ENCODE measurements at places on chromosomes 11 and 22. TPM values are rescaled to one million over a fixed set of nuclear protein-coding genes. Genes with fewer than 3 reads are reported as not detected.
A peak's percentile ranks its signal among the peaks of the same experiment; 100 is the strongest.

- peak; percentile 64 for DNase-seq
These were observed 6.3 kb downstream of the AKIP1 start for GRCh38 chr11:8917157-8917825.

GRCh38 chr11:47101406-47101805, 75.3 kb downstream of the ARFGAP2 start:
- DNase-seq, result no peak

GRCh38 chr11:21582791-21583190, 610.1 kb upstream of the ANO5 start:
- DNase-seq, result no peak

The PTS gene
- total RNA-seq, result 68.3 TPM

The OR51E1 gene
- not detected for total RNA-seq

Measured in MCF 10A (cell line).